ENCODE measurements at places on chromosomes 5 and 9.

- peak; percentile 54 for DNase-seq
Measured at GRCh38 chr5:142095651-142096330, 12.8 kb upstream of the NDFIP1 start.

GRCh38 chr5:143350751-143351602, 52.5 kb downstream of the NR3C1 start:
- DNase-seq = no peak

- DNase-seq = no peak
Measured at GRCh38 chr9:22986556-22986955, 539.9 kb downstream of the DMRTA1 start.

DNA sequence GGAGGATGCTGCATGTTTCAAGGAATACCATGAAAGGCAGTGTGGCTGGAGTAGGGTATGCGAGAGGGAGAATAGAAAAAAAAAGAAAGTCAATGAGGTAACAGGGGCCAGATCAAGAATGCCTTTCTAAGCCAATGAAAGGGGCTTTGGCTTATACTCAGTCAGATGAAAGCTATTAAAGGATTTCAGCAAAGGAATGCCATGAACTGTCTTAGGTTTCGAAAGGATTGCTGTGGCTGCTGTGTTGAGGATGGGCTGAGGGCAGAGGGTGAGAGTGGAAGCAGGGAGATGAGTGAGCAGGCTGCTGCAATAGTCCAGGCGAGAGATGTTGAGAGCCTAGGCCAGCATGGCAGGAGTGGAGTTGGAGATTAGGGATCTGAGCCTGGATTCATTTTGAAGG, 135.4 kb upstream of the CKMT2 start:
- no peak for DNase-seq

GRCh38 chr5:176296-176823, 14.9 kb upstream of the LRRC14B start:
- no peak for DNase-seq

- no peak for DNase-seq
Measured at GRCh38 chr9:113638897-113639296, 175.4 kb downstream of the RGS3 start.

GRCh38 chr5:1634337-1634661, 110.5 kb upstream of the LPCAT1 start:
- no peak for DNase-seq

- DNase-seq = no peak
Measured at GRCh38 chr9:121786543-121786948, 135.1 kb downstream of the DAB2IP start.

DNA sequence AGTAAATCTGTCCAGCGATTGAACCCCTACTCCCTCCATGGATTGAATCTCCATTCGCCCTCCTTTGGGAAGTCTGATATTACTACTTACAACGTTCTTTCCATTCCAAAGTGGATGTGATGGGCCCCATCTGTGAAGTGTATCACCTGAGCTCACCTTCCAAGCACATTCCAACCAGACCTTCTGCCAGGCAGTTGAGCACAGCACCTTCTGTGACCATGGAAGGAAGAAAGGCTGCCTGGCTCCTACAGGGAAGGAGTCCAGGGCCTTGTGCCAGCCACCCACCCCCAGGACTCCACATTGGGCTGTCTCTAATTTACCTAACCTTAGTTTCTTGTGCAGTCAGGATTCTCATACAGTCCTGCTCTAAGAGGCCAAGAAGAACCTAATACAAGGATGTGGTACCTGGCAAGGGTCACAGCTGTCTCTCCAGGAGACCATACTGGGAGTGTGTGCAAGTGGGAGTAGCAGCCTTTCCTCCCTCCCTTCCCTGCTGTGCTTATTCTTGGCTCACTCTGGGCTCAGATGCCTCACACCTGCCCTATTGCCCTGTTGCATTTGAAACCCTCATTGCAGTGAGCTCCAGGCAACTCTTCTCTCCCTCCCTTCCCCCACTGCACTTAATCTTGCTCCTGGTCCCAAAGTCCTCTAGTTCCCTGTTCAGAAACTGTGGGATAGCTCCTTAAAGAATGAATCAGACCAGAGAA, 116.1 kb downstream of the NRG2 start:
- no peak for DNase-seq

GRCh38 chr9:112271466-112272098, 61.8 kb downstream of the PTBP3 start:
- DNase-seq = no peak

- DNase-seq = peak; percentile 25
Measured at GRCh38 chr5:122492675-122493074, 180.6 kb downstream of the SNCAIP start.

DNA sequence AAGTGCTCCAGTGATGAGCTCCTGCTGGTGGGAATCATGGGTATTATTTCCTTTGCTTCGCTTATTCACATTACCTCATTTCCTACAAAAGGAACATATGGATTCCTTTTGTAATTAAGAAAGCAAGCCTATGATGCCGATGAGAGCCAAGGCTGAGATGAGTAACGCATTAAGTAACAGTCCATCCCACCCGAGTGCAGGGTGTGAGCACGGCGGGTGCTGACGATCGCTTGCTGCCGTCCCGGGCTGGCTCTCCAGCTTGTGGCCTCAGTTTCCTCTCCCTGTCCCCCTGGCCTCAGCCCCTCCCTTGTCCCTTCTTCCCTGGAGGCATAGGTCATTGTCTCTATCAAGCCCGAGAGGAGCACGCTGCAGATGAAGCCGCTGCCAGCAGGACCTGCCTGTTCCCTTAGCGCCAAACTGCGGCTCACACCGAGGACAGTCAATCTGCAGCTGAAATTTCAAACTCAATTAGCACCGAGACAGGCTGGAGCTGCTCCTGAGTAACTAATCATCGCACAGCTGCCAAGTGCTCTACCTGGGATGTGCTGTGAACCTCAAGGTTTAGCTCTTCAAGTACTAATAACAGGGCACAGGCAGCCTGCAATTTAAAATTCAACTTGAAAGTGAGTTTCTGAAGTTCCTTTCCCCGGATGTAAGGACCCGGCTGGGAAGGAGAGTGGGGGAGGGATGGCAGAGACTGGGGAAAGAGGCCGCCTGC, 115.2 kb upstream of the RAPGEF1 start:
- no peak for DNase-seq

GRCh38 chr5:180343831-180344695, 9.1 kb downstream of the GFPT2 start:
- no peak for DNase-seq

DNA sequence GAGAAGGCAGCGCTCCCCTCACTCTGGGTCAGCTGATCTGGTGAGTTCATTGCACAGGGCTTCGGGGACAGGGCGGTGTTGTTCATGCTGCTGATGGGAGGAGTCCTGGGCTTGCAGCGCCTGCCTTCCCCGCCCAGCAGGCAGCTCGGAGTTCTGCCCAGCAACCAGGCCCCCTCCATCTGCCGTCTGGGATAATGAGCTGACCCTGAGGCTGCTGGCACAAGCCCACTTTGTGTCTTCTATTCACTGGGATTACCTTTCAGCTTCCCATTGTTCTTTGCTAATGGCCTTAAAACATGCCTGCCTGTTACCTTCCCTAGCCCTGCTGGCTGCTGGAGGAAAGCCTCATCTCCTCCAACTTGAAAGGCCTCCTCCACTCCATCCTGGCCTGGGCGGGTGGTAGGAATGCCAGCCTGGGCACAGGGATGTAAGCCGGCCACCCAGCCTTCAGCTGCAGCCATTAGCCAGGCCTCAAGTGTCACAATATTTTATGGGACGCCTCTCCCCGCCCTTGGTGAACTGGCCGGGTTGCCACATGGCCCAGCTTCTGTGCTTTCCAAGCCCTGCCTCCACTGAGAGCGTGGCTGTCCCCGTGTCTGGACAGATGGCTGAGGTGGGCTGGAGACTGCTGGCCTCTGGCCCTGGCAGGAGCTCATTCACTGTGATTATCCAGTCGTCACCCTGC, 70.4 kb downstream of the GADD45G start:
- no peak for DNase-seq

DNA sequence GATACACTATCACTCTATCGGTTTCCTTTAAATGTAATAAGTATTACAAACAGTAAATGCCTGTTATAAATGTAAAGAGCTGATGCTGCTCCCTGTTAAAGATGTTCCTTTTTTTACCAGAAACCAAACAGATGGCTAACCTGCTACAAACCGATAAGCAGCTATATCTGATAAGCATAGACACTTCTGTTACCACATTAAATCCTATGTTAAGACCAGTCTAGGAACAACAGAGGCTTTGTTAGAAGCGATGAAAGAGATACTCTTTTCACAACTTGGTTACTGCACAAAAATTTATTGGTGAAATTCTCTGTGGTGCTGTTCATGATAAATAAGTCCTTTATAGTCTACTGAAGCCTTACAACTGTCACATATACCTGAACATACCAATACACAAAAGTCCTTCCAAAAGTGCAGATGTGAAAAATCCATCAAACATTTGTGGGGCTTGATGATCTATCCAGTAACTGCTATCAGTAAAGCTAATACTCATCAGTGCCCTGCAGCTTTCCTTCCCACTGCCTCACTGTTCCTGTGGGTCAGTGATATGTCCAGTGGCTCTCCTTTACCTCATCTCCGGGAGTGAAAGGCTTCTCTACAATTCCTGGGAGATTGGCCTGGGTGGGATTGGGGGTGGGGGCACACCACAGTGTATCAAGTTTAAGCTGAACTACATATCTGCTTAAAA, 25.8 kb upstream of the PRXL2C start:
- peak; percentile 88 for DNase-seq

GRCh38 chr9:114450833-114451706, 54.2 kb downstream of the WHRN start:
- DNase-seq = no peak

DNA sequence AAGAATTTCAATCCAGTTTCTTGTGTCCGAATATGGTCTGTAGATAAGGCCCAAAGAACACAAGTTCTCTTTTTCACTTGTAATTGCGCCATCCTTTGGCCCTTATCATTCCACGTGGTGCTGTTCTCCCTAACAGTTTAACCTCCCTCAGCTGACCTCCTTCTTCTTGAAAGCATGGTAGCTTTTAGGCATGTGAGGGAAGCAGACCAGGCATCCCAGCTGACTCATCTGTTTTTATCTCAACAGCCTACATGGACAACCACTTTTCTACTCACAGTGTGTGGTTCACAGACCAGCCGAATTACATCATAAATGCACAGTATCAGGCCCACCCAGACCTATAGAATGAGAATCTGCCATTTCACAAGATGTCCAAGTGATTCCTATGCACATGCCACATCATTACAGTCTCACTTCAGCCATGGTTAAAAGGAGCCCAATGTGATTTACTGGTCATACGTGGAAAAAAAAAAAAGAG, 26.9 kb upstream of the PLIN2 start:
- DNase-seq = peak; percentile 99

DNA sequence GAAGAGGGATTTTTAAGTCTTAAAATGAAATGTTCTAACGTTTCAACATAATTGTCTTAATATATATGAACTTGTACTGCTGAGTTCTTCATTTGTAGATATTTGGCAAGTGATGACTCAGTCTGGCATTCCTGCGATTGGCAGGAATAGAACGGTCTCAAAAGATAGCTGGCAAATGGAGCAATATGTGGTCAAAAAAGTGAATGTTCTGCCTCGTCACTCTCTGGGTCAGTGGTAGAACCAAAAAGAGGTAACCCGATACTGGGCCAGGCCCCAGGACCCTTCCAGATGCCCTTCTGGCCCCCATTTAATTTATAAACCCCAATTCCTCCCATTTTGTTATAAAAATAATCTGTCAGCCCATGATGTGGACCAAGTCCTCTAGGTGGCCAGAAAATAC, 39.2 kb downstream of the ZNF366 start:
- peak; percentile 35 for DNase-seq

DNA sequence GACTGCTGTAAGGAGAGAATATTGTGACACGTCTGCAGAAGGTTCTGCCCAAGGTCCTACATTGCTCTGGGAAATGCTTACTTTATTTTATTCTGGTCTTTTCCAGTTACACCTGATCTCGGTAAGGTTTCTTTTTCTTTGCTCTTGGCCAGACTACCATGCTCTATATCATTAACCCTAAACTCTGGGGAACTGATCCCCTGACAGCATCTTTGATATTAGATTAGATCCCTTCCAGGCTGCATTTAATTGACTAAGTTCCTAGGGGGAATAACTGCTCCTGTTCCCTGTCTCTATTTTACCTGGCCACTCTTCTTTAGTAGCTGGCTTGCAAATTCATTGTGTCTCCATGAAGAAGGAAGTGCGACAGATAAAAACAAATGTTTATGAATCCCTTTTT, 243.5 kb downstream of the MAT2B start:
- no peak for DNase-seq
